ENCODE measurements at places on chromosomes 12 and 14.

DNA sequence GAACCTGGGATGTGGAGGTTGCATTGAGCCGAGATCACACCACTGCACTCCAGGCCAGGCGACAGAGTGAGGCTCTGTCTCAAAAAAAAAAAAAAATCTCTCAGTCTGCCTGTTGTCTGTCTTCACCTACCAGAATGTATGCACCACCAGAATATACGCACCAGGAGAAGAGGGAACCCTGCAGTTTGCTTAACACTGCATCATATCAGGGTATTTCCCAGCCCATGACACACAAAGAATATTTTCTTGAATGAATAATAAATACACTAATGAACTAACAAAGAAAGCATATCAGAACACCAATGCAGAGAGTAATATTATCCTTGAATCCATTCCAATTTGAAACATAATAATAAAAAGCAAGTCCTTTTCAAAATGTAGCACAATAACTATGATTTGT lies 44.2 kb upstream of the FOXN3 start:
- no peak for DNase-seq

GRCh38 chr14:68295316-68295816 lies 475.8 kb downstream of the RAD51B start:
- peak; percentile 80 for DNase-seq

GRCh38 chr14:69041783-69042182 lies 62.7 kb upstream of the ACTN1 start:
- no peak for DNase-seq

DNA sequence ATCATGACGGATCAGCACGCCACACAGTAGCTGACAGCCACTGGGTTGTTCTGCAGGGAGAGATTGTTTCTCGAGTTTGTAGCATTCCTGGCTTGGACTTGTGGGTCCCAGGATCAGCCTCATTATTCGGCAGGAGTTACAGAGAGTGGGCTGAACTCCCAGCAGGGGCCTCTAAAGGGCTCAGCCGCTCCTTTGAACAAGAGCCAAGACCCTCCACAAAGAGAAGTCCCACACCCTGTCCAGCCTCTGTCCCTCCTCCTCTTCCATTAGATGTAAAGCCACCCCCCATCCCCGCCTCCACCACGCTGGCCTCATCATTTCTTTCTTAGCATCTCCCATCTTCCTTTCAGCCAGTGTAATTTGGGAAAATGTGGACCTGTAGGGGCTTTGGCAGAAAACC lies 96.7 kb upstream of the HSPB8 start:
- DNase-seq, result no peak

- DNase-seq, result no peak
Measured at GRCh38 chr12:131190965-131191364, 237.3 kb downstream of the ADGRD1 start.

- DNase-seq, result no peak
Measured at GRCh38 chr12:4032924-4033615, 159.9 kb upstream of the PARP11 start.

GRCh38 chr14:98146416-98146815 lies 1125.6 kb downstream of the BCL11B start:
- no peak for DNase-seq

DNA sequence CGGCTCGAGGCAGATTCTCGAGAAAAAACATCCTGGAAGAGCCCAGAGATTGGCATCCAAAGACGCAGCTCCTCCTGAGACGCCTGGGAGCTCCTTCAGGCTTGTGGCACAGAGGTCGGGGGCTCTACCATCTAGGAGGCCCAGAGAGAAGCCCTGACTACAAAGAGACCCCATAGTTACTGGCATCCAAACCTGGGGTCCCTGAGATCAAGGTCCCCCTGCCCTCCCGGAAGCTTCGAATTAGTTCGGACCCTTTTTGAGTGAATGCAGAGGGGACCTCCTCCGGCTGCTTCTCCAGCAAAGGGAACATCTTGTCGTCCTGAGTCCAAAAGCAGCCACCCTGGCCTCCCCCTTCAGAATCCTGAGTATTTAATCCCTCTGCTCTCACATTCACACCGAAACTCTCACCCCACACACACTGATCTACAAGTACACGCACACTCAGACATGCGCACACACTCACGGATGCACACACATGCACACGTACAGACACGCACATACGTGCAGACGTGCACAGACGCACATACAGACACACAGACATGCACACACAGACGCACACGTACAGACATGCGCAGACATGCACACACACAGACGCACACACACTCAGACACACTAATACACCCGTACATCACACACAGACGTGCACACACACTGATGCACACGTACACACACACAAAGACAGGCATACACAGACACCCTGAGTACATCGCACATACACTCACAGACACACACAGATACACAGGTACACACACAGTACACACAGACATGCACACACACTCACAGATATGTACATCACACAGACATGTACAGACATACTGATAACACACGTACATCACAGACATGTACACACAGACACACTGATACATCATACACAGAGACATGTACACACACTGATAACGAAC lies 5.9 kb downstream of the ZNF605 start:
- DNase-seq, result no peak

DNA sequence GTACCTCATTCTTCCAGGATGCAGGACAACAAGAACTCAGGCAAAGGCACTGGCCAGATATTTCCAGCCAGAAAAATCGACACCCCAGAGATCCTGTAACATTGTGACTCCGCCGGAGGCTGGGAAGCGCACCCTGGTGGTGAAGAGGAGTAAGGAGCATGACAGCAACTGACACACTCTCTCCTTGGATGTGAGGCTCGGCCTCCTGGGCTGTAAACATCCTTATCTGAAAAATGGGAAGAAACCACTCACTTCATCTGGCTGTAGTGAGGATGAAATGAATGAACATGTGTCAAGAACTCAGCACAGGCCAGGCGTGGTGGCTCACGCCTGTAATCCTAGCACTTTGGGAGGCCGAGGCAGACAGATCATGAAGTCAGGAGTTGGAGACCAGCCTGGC lies 27.5 kb downstream of the TCHP start:
- DNase-seq, result peak; percentile 37

- peak; percentile 60 for DNase-seq
Measured at GRCh38 chr12:15590180-15590826, 198.9 kb downstream of the EPS8 start.

Measured in RPMI7951 (cell line).